ENCODE measurements at places on chromosomes 2 and 18. TPM values are rescaled to one million over a fixed set of nuclear protein-coding genes. Genes with fewer than 3 reads are reported as not detected.

DNA sequence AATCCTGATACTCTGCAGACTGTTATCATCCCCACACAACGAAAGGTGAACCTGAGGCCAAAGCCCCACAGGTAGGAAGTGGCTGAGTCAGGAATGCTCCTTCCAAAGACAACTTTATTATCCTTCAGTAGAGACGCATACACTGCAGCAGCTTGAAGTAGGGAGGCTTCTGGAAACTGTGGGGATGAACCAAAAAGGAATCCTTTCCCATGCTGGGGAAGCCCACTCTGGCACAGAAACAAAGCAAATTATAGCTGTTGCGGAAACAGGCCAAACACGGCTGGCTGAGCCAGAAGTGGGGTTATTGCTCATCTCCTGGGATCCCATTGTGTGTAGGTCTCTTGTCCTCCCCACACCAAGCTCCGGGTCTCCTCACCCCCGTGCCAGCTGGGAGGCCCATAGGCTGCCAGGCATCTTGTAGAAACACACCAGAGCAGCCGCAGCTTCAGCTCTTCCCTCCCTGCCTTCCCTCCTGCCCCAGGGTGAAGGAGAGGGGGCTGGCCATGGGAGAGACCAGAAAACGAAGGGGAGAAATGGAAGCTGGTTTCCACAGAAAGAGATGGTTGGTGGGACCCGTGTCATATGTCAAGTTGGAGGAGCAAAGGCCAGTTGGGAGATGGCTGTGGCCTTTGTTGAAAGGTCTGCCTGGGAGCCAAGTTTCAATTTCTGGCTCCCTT lies 176.9 kb upstream of the NABP1 start:
- no peak for DNase-seq

Gene SGPP2
- 12.8 TPM for total RNA-seq

Gene CAPN14
- total RNA-seq, result 0.09 TPM

Gene CHCHD5
- 30.7 TPM for total RNA-seq

Gene TMEM198
- 3.2 TPM for total RNA-seq

DNA sequence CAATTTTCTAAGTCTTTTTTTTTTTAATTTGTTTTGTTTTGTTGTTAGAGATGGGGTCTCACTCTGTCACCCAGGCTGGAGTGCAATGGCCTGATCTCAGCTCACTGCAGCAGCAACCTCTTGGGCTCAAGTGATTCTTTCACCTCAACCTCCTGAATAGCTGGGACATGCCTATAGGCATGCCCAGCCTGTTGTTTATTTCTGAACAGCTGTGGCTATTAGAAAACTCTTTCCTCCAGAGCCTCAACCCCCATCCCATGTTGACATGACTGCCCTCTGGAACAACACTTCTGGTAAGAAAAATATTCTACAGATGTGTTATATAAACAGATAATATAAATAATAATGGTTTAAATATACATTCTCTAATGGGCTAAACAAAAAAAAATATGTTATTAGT lies 44.4 kb upstream of the TWSG1 start:
- DNase-seq, result no peak

Gene HOXD9
- total RNA-seq, result not detected

Gene NTSR2
- total RNA-seq, result not detected

Gene COLEC12
- total RNA-seq, result 6.5 TPM

- DNase-seq, result no peak
Observed at GRCh38 chr2:130837811-130838565, 1.3 kb downstream of the ARHGEF4 start.

DNA sequence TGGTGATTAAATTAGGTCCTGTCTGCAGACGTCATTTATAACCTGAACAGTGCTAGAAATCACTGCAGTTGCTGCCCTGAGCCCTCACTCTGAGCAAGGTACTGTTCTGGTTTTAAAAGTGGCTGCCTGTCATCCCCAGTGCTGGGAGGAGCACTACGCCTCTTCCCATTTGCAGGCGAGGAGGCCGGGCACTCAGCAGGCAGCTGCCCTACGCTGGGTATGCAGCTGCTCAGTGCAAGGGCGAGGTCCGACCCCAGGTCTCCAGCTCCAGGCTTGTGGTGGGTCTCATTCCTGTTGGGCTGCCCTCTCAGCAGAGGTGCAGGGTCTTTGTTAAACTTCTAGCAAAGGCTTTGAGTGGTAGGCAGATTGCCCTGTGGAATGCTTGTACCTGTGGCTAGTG lies 15.7 kb downstream of the CNDP2 start:
- DNase-seq, result no peak

- DNase-seq, result peak; percentile 45
Observed at GRCh38 chr18:23825978-23826405, 136.7 kb downstream of the LAMA3 start.

DNA sequence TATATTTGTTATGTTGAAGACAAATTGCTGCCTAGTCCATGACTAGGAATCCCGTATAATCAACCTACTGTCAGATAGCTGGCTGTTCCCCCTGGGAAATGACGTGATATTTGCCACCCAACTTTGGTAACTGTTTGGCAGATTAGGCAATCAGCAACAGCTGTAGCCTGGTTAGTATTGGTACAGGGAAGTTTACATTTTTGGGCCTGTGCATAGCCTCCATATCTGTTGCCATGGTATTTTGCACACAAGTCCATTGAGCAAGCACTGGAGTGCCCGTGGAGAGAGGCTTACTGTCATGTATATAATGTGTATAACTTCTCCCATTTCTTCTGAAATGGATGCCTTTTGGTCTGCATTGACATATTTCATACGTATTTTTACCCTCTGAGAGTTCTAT lies 27.7 kb downstream of the BIRC6 start:
- DNase-seq, result no peak

Gene IL37
- total RNA-seq, result not detected

Gene UGT1A5
- total RNA-seq, result not detected

DNA sequence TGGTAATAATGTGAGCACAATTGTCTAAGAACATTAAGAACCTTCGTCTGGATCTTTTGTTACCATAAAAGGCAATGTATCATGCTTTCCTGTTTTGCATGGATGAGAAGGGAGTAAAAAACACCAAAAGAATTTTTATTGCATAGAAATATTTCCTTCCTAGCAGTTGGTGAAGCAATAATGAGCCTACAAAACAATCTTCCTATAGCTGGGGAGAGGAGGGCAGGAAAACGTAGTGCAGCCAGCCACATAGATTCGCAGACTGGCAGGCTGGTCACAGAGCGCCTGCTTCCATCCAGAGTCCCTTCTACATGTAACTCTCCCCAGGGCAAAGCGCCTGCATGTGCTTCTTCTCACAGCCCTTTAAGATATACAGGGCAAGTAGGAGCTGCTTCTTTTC lies 190.4 kb downstream of the BABAM2 start:
- no peak for DNase-seq

Gene KIF1A
- 83.0 TPM for total RNA-seq

Gene CPO
- total RNA-seq, result not detected

DNA sequence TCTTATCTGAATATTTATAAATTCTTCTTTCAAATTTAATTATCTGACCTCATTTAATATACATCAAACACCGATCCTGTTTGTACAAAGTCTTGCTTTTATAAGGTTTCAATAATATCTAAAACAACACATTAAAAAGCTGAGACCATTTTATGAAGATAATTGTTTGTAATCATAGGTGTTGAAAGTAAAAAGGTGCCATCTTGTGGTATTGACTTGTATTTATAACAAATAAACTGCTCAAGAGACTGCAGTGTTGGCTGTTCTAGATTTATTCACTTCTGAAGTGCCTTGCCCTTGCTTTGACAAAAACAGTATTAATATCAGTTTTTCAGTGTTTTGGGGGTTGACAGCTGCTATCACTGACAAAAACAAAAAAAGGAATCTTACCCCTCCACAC lies 286.8 kb upstream of the HNMT start:
- DNase-seq, result no peak

GRCh38 chr2:193703411-193703810 lies 1508.7 kb upstream of the TMEFF2 start:
- DNase-seq, result no peak

DNA sequence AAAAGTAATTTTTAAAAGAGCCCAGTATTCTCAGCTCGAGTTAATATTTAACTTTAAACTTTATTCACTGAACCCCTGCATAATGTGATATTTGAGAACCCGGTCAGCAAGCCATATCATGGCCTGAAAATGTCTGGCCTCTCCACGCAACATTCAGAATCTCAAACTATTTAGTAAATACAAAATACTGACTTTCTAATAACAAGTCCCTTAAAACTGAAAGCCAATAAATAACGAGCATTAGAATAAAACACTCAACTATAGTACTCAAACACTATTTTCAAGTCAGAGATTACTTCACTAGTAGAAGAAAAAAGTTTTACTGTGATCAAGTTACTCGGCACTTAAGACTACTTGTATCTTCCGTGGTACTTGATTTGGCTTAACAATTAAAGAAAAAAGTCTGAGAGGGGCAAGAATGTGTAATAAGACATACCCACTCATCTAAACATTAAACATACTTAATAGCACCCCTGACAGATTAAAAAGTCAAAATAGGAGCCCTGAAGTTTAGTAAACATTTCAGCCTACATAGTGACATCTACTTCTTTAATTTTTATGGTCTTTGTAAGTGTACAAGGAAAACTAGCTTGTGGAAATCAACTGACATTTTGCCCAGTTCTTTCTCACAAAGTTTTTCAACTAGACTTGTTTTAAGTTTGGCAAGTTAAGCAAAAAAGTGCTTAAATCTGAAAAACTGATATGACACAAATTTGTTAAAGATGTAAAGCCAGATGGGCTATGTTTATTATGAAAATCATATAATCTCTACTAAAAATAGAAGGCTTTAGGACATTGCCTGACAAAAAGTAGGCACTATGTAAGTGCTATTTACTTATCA lies 38.2 kb downstream of the RTN4 start:
- DNase-seq, result no peak

GRCh38 chr2:86426271-86426670 lies 14.9 kb upstream of the KDM3A start:
- DNase-seq, result no peak

GRCh38 chr2:70325875-70326274 lies 24.0 kb upstream of the FAM136A start:
- no peak for DNase-seq

- peak; percentile 66 for DNase-seq
Observed at GRCh38 chr18:26405190-26405801, 143.1 kb downstream of the KCTD1 start.

GRCh38 chr2:220147161-220148038 lies 520.0 kb downstream of the SLC4A3 start:
- DNase-seq, result no peak

DNA sequence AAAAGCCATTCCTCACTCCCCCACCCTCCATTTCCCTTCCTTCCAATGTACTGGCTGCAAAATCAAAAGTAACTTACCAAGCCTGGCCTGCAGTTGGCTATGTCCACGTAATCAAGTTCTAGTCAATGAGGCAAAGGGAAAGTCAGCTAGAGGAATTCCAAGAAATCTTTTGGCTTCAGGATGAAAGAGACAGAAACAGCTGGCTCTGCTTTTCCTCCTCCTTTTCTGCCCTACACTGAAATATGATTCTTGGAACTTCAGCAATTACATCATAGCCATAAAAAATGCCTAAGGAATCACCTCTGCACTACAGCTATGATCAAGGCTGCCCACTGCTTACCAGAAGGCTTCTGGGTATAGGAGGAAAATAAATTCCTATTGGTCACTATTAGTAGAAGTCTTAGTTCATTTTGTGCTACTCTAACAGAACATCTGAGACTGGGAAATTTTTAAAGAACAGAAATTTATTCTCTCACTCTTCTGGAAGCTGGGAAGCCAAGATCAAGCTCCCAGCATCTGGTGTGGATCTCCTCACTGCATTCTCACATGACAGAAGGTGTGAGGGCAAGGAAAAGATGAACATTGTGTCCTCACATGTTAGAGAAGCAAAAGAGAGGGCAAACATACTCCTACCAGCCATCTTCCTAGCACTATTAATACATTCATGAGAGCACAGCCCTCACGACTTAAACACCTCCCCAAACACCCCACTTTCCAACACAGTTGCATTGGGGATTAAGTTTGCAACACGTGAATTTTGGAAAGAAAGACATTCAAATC lies 219.9 kb downstream of the TMX3 start:
- DNase-seq, result no peak

Gene TGFA
- total RNA-seq, result 0.57 TPM

DNA sequence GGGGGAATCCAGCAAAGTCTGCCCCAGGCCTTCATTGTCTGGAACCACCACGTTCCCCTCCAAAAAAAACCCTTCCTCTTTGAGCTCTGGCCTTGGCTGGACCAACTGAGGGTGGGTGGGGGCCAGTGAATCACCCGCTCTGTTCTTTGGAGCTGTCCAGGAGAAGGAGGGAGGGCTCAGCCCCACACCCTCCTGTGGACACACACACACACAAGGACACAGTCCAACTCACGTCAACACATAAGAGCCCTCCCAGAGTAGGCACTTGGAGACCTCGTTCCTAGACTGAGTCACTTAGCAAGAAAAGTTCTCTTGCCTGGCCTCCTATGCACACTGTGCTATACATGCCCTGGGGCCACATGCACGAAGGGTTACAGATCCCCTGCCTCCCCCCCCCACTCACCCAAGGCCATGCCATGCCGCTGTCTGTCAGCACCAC lies 1.2 kb upstream of the TNS1 start:
- peak; percentile 95 for DNase-seq

GRCh38 chr2:39724828-39725144 lies 54.3 kb downstream of the THUMPD2 start:
- DNase-seq, result no peak

- no peak for DNase-seq
Observed at GRCh38 chr18:3867864-3868311, 417.9 kb downstream of the TGIF1 start.

- no peak for DNase-seq
Observed at GRCh38 chr2:31192396-31192795, 24.9 kb downstream of the CAPN14 start.

DNA sequence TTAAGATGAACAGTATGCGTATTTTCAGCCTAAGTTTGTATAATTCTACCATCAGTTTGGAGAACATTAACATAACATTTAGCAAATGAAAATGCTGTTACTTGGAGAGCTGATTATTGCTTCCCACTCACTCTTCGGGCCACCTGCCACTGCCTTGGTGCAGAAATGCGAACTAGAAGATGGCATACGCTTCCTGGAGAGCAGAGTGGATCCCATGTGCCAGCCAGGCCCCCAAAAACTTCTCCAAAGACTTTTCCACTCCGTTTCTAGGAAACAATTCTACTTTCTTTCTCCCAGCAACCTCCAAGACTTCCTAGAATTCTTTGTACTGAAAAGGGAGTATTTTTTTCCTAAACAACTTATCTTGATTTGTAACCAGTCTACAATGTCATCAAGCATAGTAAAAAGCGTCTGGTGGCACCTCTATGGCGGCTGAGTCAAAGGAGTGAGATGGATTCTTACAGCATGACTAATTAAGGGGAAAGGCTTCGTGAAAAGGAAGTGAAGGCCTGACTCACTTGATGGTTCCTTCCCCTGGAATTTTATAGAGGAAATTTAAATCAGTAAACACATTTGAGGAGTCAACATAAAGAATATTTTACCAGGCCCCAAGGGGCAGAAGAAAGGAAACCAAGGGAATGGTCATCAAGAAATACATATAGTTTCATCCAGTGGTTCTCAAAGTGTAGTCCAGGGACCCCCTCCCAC lies 36.6 kb downstream of the FEZ2 start:
- no peak for DNase-seq

GRCh38 chr2:167187978-167188967 lies 300.0 kb downstream of the XIRP2 start:
- DNase-seq, result no peak

- no peak for DNase-seq
Observed at GRCh38 chr18:77052983-77053309, 79.6 kb downstream of the MBP start.

All from right cardiac atrium (tissue), 5 donors.